ENCODE measurements at places on chromosomes 2 and 18. TPM values are rescaled to one million over a fixed set of nuclear protein-coding genes. Genes with fewer than 3 reads are reported as not detected.
A peak's percentile ranks its signal among the peaks of the same experiment; 100 is the strongest.

Gene SERTAD2
- 18.7 TPM for total RNA-seq

GRCh38 chr2:80299661-80300060, 4.9 kb downstream of the LRRTM1 start:
- H3K36me3 ChIP-seq = no peaks in the 10 kb centered on the region
- no peak overlapping the region for H3K27ac ChIP-seq
- DNase-seq = no peak
- H3K4me3 ChIP-seq = no peak overlapping the region
- H3K27me3 ChIP-seq = peaks cover 33% of the 10 kb centered on the region

- no peaks in the 10 kb centered on the region for H3K27me3 ChIP-seq
- peaks cover 9% of the 10 kb centered on the region for H3K36me3 ChIP-seq
- peaks cover 30% of the 10 kb centered on the region for H3K4me1 ChIP-seq
- H3K27ac ChIP-seq = peak overlapping the region; percentile 95
- DNase-seq = no peak
Observed at GRCh38 chr2:138503087-138503442, 1.5 kb downstream of the SPOPL start.

DNA sequence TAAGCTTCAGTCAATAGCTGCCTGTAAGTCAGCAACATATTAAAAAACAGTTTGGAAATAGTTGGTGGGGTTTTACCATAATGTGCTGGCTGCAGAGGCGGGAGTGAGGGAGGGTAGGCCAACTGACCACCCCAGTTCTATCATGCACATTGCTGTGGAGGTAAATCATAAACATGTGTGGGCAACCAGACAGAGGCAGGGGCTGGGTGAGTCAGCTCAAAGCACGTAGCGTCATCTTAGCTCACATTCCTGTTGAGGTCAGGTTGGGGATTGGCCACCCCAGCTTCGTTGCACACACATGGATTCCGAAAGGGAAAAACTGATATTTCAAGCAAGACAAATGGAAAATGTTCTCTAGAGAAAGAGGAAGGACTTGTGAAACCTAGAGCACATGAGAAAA, 19.5 kb downstream of the GPR45 start:
- no peak for DNase-seq
- no peak overlapping the region for H3K4me3 ChIP-seq
- H3K27ac ChIP-seq = no peak overlapping the region
- peaks cover 13% of the 10 kb centered on the region for H3K36me3 ChIP-seq

GRCh38 chr2:148614322-148615049, 30.1 kb upstream of the EPC2 start:
- H3K4me1 ChIP-seq = peaks cover 13% of the 10 kb centered on the region
- no peak for DNase-seq
- H3K27ac ChIP-seq = no peak overlapping the region
- no peaks in the 10 kb centered on the region for H3K36me3 ChIP-seq
- H3K27me3 ChIP-seq = peaks cover 3% of the 10 kb centered on the region

GRCh38 chr2:200618590-200619021, 32.8 kb downstream of the AOX1 start:
- H3K27me3 ChIP-seq = peaks cover 1% of the 10 kb centered on the region
- H3K4me3 ChIP-seq = no peak overlapping the region
- H3K36me3 ChIP-seq = no peaks in the 10 kb centered on the region
- no peak overlapping the region for H3K27ac ChIP-seq

Gene IL1B
- not detected for total RNA-seq

- H3K36me3 ChIP-seq = no peaks in the 10 kb centered on the region
- DNase-seq = no peak
- no peak overlapping the region for H3K4me3 ChIP-seq
- H3K27me3 ChIP-seq = no peaks in the 10 kb centered on the region
- no peak overlapping the region for H3K27ac ChIP-seq
Observed at GRCh38 chr18:57048351-57048750, 98.5 kb upstream of the BOD1L2 start.

DNA sequence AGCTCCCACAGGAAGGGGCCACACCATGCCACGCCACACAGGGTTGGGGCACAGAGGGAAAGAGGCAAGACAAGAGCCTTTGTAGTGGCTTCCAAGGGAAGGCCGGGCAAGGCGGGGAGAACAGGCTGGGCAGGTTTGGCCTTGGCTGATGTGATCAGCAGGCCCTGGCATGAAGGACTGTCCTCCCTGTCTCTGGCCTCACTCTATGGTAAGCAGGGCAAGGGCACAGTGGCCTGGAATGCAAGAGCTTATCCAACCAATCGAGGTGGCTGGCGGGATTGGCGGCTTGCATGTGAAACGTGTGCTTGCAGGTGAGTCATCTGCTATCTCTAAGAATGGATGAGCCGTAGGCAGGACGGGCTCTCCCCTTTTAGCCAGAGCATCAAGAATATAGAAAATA, 6.4 kb upstream of the ATP9B start:
- no peak for DNase-seq
- H3K36me3 ChIP-seq = peaks cover 22% of the 10 kb centered on the region
- H3K4me1 ChIP-seq = peaks cover 12% of the 10 kb centered on the region
- peaks cover 16% of the 10 kb centered on the region for H3K27me3 ChIP-seq
- no peak overlapping the region for H3K4me3 ChIP-seq
- no peak overlapping the region for H3K27ac ChIP-seq

Gene SERPINB13
- total RNA-seq = not detected

Gene UGT1A10
- total RNA-seq = not detected

GRCh38 chr2:150119819-150120218, 367.6 kb downstream of the RND3 start:
- no peaks in the 10 kb centered on the region for H3K27me3 ChIP-seq
- no peak for DNase-seq

Gene INHBB
- not detected for total RNA-seq

DNA sequence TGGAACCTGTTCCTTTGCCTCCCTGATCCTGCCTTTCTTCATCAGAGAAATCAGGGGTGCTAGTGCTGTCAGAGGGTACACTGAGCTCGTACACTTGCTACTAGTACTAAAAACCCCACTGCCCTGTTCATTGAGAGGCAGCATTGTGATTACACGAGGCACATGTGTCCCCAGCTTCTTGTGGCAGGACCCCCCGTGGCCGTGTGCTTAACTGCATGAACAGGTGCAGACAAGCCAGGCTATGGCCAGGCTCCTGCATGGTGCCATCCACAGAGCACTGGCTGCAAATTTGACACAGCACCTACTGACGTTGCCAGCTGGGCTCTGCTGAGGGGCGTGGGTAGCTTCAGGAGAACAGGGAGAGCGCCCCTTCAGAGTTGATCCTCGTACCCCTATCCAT, 248.4 kb downstream of the GLI2 start:
- H3K4me1 ChIP-seq = no peaks in the 10 kb centered on the region
- H3K4me3 ChIP-seq = no peak overlapping the region
- no peaks in the 10 kb centered on the region for H3K36me3 ChIP-seq
- no peaks in the 10 kb centered on the region for H3K27me3 ChIP-seq
- no peak overlapping the region for H3K27ac ChIP-seq

DNA sequence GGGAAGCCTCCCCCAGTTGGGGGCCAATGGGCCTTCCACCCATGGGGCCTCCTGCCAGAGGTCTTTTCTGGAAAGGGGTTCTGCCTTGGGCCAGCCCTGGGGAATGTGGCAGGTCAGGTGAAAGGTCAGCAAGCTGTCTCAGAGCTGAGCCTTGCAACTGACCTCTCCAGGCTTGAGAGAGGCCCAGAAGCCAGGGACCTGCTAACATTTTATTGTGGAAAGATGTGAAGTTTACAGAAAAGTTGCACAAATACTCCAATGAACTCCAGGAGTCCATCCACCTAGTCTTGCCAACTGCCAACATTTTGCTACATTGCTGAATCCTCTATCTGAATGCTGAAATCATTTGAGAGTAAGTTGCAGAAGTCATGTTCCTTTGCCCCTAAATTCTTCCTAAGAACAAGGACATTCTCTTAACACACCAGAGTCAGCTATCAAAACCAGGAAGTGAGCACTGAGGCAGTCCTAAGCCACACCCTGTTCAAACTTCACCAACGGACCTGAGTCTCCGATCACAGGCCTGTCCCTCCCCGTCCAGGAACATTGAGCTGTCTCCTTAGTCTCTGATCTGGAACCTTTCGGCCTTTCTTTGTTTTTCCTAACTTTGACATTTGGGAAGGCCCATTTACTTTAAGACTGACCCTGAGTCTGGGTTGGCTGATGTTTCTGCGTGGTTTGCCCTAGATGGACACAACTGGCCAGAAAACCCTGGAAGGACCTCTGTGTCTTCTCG, 4.0 kb downstream of the SNORC start:
- no peak overlapping the region for H3K4me3 ChIP-seq
- peaks cover 15% of the 10 kb centered on the region for H3K27me3 ChIP-seq
- H3K4me1 ChIP-seq = peaks cover 7% of the 10 kb centered on the region

GRCh38 chr2:134029418-134029817, 224.5 kb upstream of the MGAT5 start:
- no peaks in the 10 kb centered on the region for H3K4me1 ChIP-seq
- peaks cover 37% of the 10 kb centered on the region for H3K27me3 ChIP-seq
- no peak overlapping the region for H3K4me3 ChIP-seq
- no peaks in the 10 kb centered on the region for H3K36me3 ChIP-seq
- DNase-seq = no peak

DNA sequence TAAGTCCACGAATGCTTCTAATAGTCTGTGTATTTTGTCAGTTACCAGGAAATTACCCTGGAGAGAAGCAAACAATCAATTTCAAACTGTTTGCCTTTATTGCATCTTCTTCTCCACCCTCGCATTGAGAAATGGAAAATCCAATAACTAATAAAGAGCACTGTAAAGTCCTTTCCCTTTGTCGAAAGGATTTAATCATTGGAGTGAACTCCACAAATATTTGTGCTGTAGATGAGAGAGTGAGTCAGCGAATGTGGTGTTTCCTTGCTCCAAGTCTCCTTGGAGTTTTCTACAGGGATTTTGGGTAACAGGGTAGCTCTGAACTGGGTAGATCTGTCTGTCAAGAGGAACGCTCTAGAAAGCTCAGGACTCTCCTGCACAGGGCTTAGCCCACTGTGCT, 240.2 kb downstream of the KCNS3 start:
- H3K4me1 ChIP-seq = no peaks in the 10 kb centered on the region
- H3K36me3 ChIP-seq = no peaks in the 10 kb centered on the region
- DNase-seq = no peak
- no peak overlapping the region for H3K4me3 ChIP-seq
- H3K27me3 ChIP-seq = peaks cover 2% of the 10 kb centered on the region

Gene ATOH8
- total RNA-seq = 0.10 TPM

Gene KIAA2012
- not detected for total RNA-seq

- H3K4me3 ChIP-seq = peak overlapping the region; percentile 65
- peaks cover 70% of the 10 kb centered on the region for H3K4me1 ChIP-seq
- no peak for DNase-seq
- H3K27ac ChIP-seq = peak overlapping the region; percentile 83
- H3K27me3 ChIP-seq = no peaks in the 10 kb centered on the region
Observed at GRCh38 chr18:35049111-35050027, 8.2 kb downstream of the MAPRE2 start.

- H3K27me3 ChIP-seq = peaks cover 3% of the 10 kb centered on the region
- peaks cover 17% of the 10 kb centered on the region for H3K36me3 ChIP-seq
- H3K27ac ChIP-seq = no peak overlapping the region
- no peak overlapping the region for H3K4me3 ChIP-seq
- DNase-seq = peak; percentile 45
- peaks cover 48% of the 10 kb centered on the region for H3K4me1 ChIP-seq
Observed at GRCh38 chr2:181104512-181105115, 124.2 kb downstream of the UBE2E3 start.

- H3K27ac ChIP-seq = no peak overlapping the region
- H3K4me1 ChIP-seq = no peaks in the 10 kb centered on the region
- no peak overlapping the region for H3K4me3 ChIP-seq
- no peaks in the 10 kb centered on the region for H3K27me3 ChIP-seq
Observed at GRCh38 chr2:166671235-166671634, 177.2 kb upstream of the SCN7A start.

DNA sequence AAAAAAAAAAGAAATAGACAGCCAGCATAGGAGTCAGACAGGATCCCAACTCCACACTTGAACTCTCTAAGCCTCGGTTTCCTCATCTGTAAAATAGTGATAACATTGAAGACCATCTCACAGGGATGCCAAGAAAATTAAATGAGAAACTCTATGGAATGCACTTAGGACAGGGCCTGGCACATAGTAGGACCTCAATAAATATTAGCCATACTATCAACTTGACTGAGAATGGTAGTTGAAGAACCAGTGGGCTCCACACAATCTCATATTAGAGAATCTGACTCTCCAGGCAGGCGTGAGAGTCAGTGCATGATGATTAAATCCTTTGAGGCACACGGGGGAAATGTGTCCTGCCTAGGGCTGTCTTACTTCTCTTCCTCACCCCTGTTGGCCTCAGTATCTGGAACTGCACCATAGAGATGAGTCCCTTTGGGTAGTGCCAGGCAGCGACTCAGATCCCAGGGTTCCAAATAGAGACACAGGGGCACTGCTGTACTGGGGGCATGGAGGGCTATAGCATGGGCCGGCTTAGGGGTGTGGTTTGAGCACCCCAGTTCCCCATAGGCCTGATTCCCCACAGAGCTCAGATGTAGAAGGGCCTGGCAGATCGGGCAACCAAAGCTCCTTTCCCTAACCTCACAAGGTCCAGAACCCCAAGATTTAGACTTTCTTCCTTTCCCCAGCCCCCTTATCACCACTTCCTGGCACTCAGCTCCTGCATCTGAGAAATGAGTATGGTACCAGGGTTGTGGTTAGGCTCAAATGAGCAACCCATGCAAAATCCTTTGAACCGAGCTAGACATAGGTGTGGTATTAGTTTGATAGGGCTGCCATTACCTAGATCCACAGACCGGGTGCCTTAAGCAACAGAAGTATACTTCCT, 51.3 kb upstream of the CAB39 start:
- no peaks in the 10 kb centered on the region for H3K27me3 ChIP-seq
- peaks cover 17% of the 10 kb centered on the region for H3K36me3 ChIP-seq
- H3K4me1 ChIP-seq = peaks cover 94% of the 10 kb centered on the region

GRCh38 chr2:19675003-19675629, 226.7 kb downstream of the TTC32 start:
- no peak for DNase-seq
- no peaks in the 10 kb centered on the region for H3K36me3 ChIP-seq
- H3K27me3 ChIP-seq = peaks cover 5% of the 10 kb centered on the region
- H3K27ac ChIP-seq = no peak overlapping the region

DNA sequence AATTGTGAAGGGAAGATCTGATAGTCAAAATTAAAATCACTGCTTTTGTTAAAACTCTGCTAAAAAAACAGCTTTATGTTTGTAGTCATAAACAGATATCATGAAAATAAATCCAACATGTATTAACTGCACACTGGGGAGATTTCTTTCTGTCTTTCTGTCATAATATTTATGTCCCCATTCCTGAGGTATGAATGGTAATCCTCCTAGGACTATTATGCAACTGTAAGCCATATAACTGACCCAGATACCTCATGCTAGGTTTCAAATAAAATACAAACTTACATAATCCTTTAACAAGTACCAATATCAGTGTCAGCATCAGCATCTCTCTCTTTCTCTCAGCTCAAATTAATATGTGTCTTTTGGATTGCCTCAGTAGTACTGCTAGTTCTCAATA, 18.2 kb downstream of the IFIH1 start:
- no peak for DNase-seq
- no peaks in the 10 kb centered on the region for H3K4me1 ChIP-seq
- no peaks in the 10 kb centered on the region for H3K27me3 ChIP-seq
- H3K27ac ChIP-seq = no peak overlapping the region
- H3K4me3 ChIP-seq = no peak overlapping the region

- DNase-seq = no peak
- H3K36me3 ChIP-seq = no peaks in the 10 kb centered on the region
- H3K27ac ChIP-seq = no peak overlapping the region
- H3K4me3 ChIP-seq = no peak overlapping the region
- no peaks in the 10 kb centered on the region for H3K27me3 ChIP-seq
Observed at GRCh38 chr2:107020392-107020791, 134.4 kb upstream of the ST6GAL2 start.

Gene DQX1
- total RNA-seq = 0.25 TPM

Gene LIMS3
- total RNA-seq = not detected

Gene PLB1
- total RNA-seq = 0.74 TPM
